ENCODE measurements at places on chromosomes 11 and 22. TPM values are rescaled to one million over a fixed set of nuclear protein-coding genes. Genes with fewer than 3 reads are reported as not detected.

Gene TAF10
- 142 TPM for total RNA-seq

Gene HEPHL1
- not detected for total RNA-seq

Gene ZNRD2
- 34.9 TPM for total RNA-seq

Gene MPPED1
- total RNA-seq: not detected

Gene CASP4
- 75.8 TPM for total RNA-seq

Gene OR51B6
- total RNA-seq: not detected

Gene BIK
- total RNA-seq: not detected

Gene ADM2
- total RNA-seq: 0.42 TPM

Gene TRABD
- 42.3 TPM for total RNA-seq

Gene SPECC1L
- total RNA-seq: 69.2 TPM

Gene ADM
- 663 TPM for total RNA-seq

Gene BEST1
- 13.2 TPM for total RNA-seq

Gene POU2F3
- total RNA-seq: 0.19 TPM

Gene GGTLC3
- not detected for total RNA-seq

Gene DLG2
- 2.8 TPM for total RNA-seq

Gene GGTLC2
- total RNA-seq: not detected

Gene BAIAP2L2
- total RNA-seq: 1.8 TPM

Gene CD44
- total RNA-seq: 280 TPM

Gene OR2AT4
- not detected for total RNA-seq

Gene TTLL1
- 4.9 TPM for total RNA-seq

Gene MS4A7
- total RNA-seq: 188 TPM

Gene CD248
- total RNA-seq: 810 TPM

Gene KRTAP5-2
- total RNA-seq: not detected

Gene LGALS1
- 1,964 TPM for total RNA-seq

Gene TRPM5
- not detected for total RNA-seq

Gene PATE2
- not detected for total RNA-seq

Gene TMEM132A
- 6.7 TPM for total RNA-seq

Gene NLRP14
- not detected for total RNA-seq

Gene C22orf31
- total RNA-seq: not detected

Gene TNNT3
- total RNA-seq: 22.9 TPM

Gene OR8D1
- total RNA-seq: not detected

Gene F2
- not detected for total RNA-seq

Gene ADAMTS15
- total RNA-seq: 61.2 TPM

Gene IGLL5
- not detected for total RNA-seq

Gene NCAM1
- total RNA-seq: 3.1 TPM

Gene PRG3
- not detected for total RNA-seq

Gene FOLH1
- total RNA-seq: 0.90 TPM

Gene PTPN5
- 1.1 TPM for total RNA-seq

Gene NTM
- 2.9 TPM for total RNA-seq

Gene CABP7
- total RNA-seq: not detected

Gene ROM1
- total RNA-seq: 6.7 TPM

Gene THOC5
- 33.3 TPM for total RNA-seq

Gene KCNJ1
- not detected for total RNA-seq

Gene OR51I1
- not detected for total RNA-seq

Gene PRRG4
- total RNA-seq: 0.84 TPM

Gene FOLR2
- total RNA-seq: 77.3 TPM

Gene PRR33
- not detected for total RNA-seq

Gene JAML
- total RNA-seq: 7.9 TPM

Gene TBX10
- not detected for total RNA-seq

Gene DDI1
- not detected for total RNA-seq

Gene CD6
- total RNA-seq: 0.87 TPM

Gene HYLS1
- 3.7 TPM for total RNA-seq

Gene CNTF
- total RNA-seq: 2.2 TPM

Gene P2RX3
- not detected for total RNA-seq
